T-helper 1 cell treated with Interleukin-12 subunit alpha and Interleukin-12 subunit beta and Interleukin-4 antibody, amounts not matched to agents 30 ng/mL and 1 ng/mL, for 36 hours (primary cell): ENCODE measurements at places on chromosomes 5 and 9. TPM values are rescaled to one million over a fixed set of nuclear protein-coding genes. Genes with fewer than 3 reads are reported as not detected.

The AGXT2 gene
- not detected in 2 replicates for total RNA-seq

The ISL1 gene
- not detected in 2 replicates for total RNA-seq

The FAM120A gene
- 143 and 149 TPM in 2 replicates for total RNA-seq

The HOMER1 gene
- 3.1 and 3.7 TPM in 2 replicates for total RNA-seq

The ABCA2 gene
- 30.0 and 33.9 TPM in 2 replicates for total RNA-seq

The CNTNAP3B gene
- total RNA-seq = not detected in 2 replicates

The AUH gene
- 28.5 and 28.8 TPM in 2 replicates for total RNA-seq

The SPTAN1 gene
- total RNA-seq = 354 and 362 TPM in 2 replicates

The F2RL1 gene
- 0.71 and 0.76 TPM in 2 replicates for total RNA-seq
